MG63 (cell line): ENCODE measurements at places on chromosomes 12 and 14.

- DNase-seq = no peak
Observed at GRCh38 chr12:18361433-18361832, 100.1 kb downstream of the PIK3C2G start.

- DNase-seq = no peak
Observed at GRCh38 chr14:61174441-61174891, 106.7 kb downstream of the TMEM30B start.

- peak; percentile 64 for DNase-seq
Observed at GRCh38 chr12:121766290-121767039, 27.0 kb downstream of the RHOF start.

DNA sequence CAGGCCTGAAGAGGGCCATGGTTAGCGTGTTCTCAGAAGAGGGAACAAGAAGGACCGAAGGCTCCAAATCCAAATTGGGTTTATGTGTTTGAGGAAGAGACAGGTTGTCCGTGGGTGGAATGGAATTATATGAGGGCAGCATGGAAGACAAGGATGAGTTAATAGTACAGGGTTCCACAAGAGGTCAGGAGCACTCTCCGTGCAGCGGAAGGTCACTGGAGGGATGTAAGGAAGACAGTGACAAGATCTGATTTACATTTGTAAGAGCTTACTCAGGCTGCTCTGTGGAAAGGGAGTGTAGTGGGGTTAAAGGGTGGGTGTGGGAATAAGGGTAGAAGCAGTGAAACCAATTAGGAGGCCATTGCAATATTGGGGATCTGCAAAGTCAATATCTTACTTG is 97.0 kb downstream of the TPH2 start:
- no peak for DNase-seq

DNA sequence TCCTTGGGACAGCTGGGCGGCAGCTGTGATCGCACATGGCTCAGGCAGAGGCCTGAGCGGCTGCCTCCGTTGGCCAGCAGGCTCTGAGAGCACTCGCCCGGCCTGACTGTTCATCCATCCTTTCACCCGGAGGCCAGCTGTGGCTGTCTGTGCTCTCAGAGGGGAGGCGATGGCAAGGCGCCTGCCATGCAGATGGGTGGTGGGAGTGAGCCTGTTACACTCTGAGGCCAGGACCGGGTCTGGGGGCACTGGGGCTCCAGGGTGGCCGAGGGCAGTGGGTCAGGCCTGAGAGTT is 292.3 kb downstream of the TMEM121 start:
- no peak for DNase-seq

DNA sequence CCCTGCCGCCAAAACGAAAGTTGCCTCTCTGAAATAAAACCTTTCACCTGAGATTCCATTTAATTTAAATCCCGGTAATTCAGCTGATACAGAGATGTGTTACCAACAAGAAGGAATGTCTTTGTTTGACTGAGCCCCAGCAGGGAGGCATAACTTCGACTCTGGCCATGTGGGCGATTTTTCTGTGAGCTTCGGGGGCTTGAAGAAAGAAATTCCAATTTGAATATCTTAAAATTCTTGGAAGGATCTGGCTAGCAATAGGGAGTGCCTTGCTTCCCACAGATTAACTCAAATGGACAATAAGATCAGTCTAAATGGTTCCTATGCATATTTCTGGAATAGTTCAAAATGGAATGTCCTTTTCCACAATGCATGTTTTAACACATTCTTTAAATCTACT is 252.5 kb upstream of the TMPO start:
- DNase-seq = no peak

DNA sequence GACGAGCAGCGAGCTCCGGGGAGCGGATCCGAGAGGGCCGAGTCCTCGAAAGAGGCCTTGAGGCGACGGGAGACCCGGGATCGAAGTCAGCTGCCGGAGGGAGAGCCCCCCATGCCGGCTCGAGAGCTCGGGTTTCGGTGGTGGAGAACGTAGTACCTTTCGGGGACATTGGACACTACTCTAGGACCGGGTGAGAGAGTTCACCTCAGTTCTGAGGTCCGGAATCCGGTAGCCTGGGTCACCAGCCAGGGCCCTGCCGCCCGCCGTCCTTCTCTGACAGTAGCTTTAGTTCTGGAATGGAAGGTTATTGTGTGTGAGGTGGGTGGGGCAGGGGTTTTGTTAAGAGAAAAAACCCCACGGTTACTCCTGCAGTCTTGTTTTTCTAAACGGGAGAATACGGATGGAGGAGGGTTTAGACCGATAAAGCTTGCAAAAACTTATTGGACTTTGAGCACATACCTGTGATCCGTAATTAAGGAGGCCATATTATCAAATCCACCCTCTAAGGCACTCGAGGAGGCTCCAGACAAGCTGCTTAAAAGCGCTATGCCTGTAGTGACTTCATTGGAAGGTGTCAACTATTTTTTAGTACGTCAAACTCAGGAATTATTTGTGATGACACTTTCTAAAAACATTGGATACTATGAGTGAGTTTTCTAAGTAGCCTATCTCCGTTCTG is 765 bp downstream of the SCYL2 start:
- DNase-seq = peak; percentile 16

DNA sequence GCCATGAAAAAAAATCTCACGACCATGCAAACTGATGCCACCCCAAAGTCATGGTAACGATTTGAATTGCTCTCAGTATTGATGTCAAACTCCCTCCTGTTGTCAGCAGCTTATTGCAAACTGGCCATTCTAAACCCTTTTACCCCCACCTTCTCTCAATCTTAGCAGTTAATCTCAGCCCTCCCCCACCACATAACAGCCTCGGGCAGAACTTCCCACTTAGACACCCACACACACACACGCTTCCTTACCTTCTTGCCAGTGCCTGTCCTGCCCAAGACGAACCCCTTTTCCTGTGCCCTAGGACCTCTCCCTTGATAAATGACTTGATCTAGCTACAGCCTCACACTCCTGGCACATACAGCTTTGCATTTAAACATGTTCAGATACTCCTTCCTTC is 56.6 kb downstream of the GPATCH2L start:
- DNase-seq = no peak

GRCh38 chr12:122182887-122183587 is at the start of gene LRRC43:
Gene LRRC43 (plus strand): TSS chr12:122183123. CDS start chr12:122183145, 22 bp downstream.
- no peak for DNase-seq

DNA sequence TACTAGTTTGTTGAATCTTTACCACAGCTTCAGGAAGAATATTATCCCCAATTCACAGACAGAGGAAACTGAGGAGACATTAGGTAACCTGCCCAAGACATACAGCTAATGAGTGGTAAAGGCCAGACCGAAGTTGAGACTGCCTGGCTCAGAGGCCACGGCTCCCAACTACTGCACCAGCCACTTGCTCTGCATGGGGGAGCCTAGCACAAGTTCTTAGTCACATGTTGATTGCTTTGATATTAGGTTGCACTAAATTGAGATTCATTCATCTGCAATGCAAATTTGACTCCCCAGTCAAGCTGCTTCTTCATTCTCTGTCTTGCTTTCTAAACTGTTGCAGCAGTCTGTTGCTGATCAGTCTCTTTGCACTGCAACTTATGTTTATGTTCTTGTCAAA is 25.9 kb upstream of the POLR3B start:
- DNase-seq = no peak

DNA sequence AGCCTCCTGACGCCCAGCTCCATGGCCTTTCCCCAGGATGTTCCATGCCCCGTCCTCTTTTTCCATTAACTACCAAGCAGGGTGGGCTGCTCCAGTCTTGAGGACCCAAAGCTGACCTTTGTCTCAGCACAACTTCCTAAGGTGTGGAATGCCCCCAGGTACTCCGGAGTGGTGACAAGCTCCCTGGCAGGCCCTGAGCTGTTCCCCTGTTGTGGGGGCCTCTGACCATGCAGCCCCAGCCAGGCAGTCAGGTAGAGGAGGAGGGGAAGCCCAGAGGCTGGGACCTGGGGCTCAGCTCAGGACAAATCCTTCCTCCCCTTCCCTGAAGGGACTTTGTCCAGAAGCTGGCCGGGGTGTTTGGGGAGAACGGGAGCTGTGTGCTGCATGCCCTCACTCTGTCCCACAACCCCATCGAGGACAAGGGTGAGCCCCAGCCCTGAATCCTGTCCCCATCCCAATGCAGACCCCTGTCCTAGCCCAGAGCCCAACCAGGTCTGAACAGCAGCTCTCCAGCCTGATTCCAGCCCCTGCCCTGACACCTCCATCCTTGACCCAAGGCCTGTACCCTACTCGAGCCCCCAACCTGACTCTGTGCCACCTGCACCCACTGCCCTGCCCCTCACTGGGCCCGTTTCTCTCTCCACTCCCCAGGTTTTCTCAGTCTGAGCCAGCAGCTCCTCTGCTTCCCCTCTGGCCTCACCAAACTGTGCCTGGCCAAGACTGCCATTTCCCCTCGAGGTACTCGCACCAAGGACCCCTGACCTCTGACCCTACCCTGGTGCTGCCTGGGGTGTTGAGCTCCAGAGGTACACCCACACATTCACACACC is 4.4 kb downstream of the CARMIL3 start:
- no peak for DNase-seq

DNA sequence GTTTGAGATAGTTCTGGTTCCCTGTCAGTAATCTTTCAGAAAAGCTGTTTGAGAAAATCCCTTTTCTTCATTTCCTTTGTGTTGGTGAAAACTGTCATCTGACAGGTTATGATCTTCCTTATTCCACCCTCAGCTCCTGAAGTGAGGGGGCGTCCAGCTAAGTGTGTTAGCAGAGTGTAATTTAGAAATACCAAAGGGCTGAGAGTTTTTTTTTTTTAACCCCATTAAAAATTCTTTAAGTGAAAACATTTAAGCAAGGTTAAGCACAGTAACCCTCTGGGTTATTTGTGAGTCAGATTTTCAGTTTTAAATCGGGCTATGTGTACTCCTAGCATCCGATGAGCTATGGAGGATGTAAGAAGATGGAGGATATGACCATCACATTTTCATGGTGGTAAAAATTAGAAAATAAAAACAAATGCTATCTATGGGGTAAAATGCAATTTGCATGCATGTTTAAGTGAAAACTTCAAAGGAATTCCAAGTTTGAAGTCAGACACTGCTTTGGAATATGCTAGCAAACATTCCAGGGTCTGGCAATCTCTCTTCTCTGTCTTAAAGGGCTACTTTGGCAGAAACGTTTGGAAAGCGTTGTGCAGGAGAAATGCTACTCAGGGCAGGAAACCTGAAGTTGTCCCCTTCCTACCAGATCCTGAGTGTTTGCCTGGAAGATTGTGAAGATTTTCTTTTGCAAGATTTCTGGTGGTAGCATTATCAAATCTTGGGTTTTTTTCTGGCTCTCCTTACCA is 197.0 kb upstream of the PRICKLE1 start:
- peak; percentile 5 for DNase-seq

GRCh38 chr12:90042920-90043641 is 334.4 kb upstream of the ATP2B1 start:
- DNase-seq = no peak

- no peak for DNase-seq
Observed at GRCh38 chr12:22593864-22594263, 31.1 kb upstream of the ETNK1 start.

- DNase-seq = no peak
Observed at GRCh38 chr12:114691196-114691595, 7.2 kb upstream of the TBX3 start.

DNA sequence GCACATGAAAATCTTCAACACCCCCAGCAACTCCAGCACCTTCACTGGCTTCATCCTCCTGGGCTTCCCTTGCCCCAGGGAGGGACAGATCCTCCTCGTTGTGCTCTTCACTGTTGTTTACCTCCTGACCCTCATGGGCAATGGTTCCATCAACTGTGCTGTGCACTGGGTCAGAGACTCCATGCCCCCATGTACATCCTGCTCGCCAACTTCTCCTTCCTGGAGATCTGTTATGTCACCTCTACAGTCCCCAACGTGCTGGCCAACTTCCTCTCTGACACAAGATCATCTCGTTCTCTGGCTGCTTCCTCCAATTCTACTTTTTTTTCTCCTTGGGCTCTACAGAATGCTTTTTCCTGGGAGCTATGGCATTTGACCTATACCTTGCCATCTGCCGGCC is 11.5 kb upstream of the OR11G2 start:
- no peak for DNase-seq

DNA sequence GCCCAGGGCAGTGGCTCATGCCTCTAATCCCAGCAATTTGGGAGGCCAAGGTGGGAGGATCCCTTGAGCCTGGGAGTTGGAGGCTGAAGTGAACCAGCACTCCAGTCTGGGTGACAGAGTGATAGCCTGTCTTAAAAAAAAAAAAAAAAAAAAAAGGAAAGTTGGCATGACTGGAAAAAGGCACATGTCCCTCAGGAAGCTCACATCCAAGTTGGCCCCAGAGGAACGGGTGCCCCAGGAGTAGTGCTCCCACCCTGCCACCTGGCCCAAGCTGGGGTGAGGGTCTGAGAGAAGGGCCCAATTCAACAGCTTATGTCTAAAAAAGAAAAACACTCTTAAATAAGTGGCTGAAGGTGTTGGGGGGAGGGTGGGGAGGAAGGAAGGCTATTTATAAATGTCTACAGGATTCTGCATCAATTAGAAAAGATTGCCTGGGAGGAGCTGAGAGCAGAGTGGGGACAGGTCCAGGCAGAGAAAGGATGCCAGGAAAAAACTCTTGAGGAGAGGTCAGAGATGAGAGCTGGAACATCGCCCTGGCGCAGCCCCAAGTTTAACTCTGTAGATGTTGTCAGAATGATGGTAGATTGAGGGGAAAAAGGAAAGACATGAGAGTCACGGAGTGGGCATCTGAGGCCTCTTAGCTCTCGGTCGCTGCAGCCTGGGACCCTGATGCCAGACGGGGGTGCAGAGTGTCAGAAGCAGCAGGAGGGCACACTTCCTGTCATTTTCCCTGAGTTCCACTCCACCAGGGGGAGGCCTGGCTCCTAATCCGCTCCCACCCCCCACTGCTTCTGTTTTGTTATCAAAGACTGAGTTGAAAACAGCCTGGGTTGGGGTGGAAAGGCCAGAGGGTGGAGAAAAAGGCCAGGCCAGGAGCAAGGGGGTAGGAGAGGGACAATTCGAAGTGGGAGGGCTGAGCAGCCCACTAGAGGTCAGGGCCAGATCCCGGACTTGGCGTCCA is 7.3 kb downstream of the SPRYD3 start:
- peak; percentile 57 for DNase-seq

GRCh38 chr12:117272690-117273089 is 82.4 kb upstream of the FBXO21 start:
- no peak for DNase-seq

- no peak for DNase-seq
Observed at GRCh38 chr12:68743356-68743755, 2.6 kb upstream of the SLC35E3 start.

- no peak for DNase-seq
Observed at GRCh38 chr14:77339407-77339806, 18.6 kb downstream of the GSTZ1 start.

DNA sequence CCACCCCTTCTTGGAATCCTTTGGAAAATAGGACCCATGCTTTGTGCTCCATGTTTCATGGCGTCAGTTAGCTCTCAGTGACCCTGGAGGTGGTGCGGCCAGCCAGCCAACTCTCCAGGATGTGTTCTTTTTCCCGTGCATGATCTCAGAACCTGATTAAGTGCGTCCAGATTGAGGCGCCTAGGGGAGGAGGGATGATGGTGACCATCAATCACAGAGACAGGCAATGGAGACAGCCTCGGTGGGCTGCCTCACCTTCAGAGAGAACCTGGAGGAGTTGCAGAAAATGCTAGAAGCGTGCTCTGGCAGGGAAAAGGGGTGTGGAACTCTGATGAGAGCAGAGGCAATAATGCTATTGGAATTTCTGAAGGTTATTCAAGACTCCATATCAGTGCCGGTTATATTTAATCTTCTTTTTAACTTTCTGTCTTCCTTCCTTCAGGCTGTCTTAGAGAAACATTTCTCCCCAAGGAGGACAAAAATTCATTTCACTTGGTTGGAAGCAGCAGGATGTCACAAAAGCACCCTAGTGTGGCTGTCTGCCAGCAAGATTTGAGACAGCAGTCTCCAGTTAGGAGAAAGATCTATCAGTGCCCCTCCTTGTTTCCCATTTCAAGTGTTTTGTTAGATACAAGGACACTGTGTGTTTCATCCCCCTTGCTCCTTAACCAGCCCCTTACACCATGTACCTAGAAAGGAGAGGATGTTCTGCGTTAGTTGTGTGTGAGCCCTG is 53.3 kb upstream of the IGF1 start:
- no peak for DNase-seq
